Stimulated activated CD4-positive, alpha-beta T cell treated with anti-CD3 and anti-CD28 coated beads, Interleukin-1b, Interleukin-23, amount 100 ng/mL, for 1 hour (primary cell): ENCODE measurements at places on chromosomes 7 and 10.

DNA sequence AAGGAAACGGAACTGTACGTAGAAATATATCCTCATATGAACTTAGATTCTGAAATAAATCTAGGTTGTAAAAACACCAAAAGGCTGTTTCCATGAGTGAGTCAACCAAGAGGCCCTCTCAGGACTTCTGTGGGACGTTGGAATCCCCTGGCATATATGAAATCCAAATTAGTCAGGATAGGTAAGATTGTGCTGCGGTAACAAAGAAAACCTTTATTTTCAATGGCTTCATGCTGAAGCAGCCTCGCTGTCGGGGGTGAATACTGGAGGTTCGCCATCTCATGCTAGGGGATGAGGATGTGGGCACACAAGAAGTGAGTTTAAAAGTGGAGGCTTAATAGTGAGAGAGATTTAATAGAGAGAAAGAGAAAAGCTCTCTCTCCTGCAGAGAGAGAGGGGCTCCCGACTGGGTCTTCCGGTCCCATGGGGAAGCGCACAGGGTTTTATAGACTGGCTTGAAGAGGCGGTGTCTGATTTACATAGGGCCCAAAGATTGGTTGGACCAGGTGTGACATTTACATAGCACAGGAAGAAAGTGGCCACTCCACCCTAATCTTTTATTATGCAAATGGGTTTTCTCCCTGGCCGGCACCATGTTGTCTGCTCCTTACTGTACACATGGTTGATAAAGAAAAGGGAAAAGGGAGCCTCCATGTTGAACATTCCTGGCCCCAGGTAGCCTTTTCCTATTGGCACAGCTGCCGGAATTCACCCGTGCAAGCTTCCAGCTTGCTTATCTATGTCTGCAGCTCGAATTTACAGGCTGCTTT, 52.3 kb upstream of the SEPHS1 start:
- no peak for DNase-seq

DNA sequence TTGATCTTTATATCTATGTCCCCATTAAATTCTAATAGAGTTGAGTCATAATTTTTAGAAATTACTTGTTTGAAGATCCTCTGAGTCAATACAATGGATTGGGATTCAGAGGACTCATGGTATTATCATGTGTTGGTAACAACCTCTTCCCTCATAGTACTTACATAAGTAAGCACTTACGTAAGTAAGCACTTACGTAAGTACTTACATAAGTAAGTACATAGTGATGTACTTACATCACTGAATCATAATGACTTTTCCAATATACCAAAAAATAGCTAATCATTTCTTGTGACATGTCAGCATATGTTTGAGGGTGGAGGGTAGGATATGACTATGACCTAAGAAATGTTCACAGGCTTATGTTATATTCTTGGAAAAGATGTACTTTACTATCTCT, 740.5 kb downstream of the SORCS1 start:
- DNase-seq, result no peak

GRCh38 chr10:31000867-31001266, 30.8 kb downstream of the ZNF438 start:
- DNase-seq, result no peak

DNA sequence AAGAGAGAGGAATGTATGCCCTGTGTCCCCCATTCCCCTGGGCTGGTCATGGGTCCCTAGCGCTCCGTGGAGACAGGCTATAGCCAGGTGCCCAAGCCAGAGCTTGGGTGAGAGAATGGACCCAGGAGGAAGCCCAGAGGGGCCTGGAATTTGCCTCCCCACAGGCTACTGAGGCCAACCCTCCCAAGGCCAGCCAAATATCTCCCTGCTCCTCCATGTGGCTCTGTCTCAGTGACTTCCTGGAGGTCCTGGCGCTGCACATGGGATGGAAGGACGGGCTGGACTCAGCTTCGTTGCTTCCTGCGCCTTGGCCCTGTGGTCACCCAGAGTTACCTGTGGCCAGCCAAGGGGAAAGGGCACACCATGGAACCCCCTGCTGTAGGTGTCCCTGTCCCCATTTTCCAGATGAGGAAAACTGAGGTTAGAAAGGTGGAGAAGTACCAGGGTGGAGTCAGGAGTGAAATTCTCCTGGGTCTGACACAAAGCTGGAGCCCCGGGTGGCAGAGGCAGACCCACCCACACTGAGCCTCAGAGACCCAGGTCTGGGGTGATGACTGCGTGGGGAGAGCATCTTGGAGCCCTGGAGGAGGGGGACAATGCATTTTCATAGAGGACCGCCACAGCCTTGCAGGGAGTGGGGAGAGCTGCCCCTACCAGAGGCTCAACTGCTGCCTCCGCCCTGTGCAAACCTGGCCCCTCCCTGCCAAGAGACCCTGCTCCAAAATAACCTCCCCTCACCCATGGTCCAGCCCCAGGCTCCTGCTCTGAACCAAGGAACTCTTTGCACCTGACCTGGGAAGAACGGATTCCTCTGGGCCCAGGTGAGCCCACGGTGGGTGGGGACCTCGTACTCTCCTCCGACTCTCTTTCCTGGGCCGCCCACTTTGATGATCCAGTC, 42.6 kb downstream of the TMEM270 start:
- no peak for DNase-seq

GRCh38 chr7:80611779-80612178, 26.7 kb upstream of the CD36 start:
- DNase-seq, result no peak

- DNase-seq, result no peak
Observed at GRCh38 chr7:158941821-158942605, 85.7 kb downstream of the DYNC2I1 start.

DNA sequence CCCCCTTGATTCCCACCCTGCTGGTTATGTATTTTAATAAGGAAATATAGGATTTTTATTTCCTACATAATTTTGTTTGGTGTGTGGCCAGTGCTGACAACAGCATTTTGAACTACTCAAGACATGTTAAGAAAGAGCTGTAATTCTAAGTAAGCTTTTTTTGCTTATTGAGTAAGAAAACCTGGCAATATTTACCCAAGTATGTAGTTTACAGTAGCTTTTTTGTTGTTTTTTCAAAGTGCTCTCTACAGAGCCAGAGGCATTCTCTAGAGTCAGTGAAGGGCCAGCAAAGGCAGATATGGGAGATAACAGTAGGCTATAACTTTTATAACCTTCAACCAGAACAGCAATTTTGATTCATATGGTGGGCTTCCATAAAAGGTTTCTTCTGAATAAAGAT, 63.2 kb upstream of the TMEM168 start:
- DNase-seq, result no peak

- no peak for DNase-seq
Observed at GRCh38 chr10:69409968-69410367, 6.8 kb downstream of the TACR2 start.

GRCh38 chr10:96968682-96969423, 136.8 kb downstream of the LCOR start:
- no peak for DNase-seq

GRCh38 chr7:1229202-1229947, 3.3 kb upstream of the UNCX start:
- DNase-seq, result no peak

GRCh38 chr7:149529136-149529718, 31.6 kb upstream of the ZNF746 start:
- no peak for DNase-seq

DNA sequence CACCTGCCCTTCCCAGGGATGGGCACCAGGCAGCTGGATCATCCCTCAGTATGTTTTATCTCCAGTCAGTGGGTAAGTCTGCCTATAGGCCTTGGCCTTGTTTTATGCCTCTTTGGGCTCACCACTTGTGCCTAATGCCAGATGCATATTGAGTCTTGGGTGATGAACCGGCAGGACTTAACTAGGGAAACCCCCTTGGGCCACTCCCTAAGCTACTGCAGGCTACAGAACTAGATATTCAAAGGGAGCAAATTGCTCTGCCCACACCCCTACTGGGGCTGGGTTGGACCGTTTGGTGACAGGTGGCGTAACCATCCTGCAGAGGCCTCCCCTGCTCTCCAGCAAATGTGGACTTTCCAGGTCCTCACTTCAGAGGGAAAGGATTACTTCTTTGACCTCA, 115.7 kb upstream of the GDF10 start:
- no peak for DNase-seq

DNA sequence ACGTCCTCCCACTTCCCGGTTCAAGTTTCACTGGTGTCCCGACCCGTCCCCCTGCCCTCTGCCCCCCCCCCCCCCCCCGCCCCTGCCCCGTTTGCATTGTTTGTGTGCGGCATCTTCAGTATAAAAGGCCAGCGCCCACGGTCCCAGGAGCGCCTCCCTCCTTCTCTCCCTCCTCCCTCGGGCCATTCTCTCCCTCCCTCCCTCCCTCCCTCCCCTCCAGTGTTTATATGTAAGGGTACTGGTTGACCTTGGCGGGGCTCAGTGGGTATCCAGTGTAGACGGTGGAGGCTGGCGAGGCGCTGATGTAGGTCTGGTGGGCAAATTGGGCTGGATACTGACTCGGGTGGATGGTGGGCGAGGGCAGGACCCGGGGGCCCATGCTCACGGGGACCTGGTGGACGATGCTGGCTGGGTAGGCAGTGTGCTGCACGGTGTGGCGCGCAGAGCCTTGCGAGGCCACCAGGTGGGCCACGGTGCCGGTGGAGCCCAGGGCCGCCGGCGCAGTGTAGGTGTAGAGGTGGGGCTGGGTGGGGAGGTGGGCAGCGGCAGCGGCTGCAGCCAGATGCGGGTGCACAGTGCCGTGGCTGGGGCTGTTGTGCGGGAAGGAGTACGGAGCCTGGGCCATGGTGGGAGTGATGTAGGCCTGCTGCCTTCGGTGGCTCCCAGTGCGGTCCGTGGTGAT, 49.4 kb downstream of the CLEC2L start:
- DNase-seq, result no peak

GRCh38 chr7:92781117-92781720, 55.2 kb downstream of the CDK6 start:
- DNase-seq, result no peak

- DNase-seq, result no peak
Observed at GRCh38 chr10:4902571-4903011, 60.6 kb upstream of the AKR1C1 start.

DNA sequence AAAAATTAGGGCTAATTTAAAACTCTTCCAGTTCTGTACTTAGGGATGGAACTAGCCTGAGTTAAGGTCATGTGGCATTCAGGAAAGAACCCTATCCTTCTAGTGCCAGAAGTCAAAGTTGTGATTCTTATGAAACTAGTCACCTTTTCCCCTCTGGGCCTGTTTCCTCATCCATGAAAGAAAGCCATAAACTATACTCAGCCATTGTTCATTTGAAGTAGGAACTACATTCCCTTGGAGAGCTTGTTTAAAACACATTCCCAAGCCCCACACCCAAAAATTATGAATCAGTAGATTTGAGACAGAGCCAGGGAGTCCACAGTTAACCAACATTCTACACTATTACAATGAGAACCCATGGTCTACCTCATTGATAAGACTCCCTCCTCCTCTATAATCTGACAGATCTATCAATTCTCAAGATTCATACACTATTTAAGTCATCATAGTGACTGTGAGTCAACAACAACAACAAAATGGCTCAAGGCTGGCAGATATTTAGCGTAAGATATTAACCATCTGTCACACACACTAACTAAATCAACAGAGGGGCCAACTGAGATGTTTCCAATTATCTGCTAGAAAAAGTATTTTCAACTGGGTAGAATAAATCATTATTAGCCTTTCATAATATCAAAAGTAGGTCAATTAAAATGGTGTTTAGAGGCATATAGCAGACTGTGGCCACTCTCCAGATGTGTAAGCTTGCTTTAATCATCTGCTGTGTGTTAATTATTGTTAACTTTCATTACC, 102.3 kb downstream of the SLC25A13 start:
- no peak for DNase-seq

- DNase-seq, result no peak
Observed at GRCh38 chr7:117092785-117093184, 139.5 kb downstream of the ST7 start.

- DNase-seq, result no peak
Observed at GRCh38 chr7:69982197-69982596, 383.9 kb downstream of the AUTS2 start.

DNA sequence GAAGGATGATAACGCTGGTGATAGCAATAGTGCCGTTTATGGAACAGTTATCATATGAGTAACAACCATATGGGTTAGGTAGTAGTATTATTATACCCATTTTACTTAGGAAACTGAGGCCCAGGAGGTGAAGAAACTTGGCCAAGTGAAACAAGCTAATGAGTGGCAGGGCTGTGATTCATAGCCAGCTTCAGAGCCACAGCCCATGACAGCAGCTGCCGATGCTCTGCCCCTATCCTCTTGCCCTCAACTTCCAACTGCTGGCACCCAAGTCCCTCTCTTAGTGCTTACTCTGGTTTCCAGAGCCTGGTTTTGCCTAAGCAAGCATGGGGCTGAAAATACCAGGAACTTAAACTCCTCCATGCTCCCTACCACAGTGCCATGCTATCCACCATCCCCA, 12.3 kb downstream of the SH3PXD2A start:
- DNase-seq, result no peak

GRCh38 chr7:117505238-117505637, 25.4 kb downstream of the CFTR start:
- DNase-seq, result no peak

GRCh38 chr10:122587098-122587760, 26.7 kb downstream of the DMBT1 start:
- DNase-seq, result no peak

DNA sequence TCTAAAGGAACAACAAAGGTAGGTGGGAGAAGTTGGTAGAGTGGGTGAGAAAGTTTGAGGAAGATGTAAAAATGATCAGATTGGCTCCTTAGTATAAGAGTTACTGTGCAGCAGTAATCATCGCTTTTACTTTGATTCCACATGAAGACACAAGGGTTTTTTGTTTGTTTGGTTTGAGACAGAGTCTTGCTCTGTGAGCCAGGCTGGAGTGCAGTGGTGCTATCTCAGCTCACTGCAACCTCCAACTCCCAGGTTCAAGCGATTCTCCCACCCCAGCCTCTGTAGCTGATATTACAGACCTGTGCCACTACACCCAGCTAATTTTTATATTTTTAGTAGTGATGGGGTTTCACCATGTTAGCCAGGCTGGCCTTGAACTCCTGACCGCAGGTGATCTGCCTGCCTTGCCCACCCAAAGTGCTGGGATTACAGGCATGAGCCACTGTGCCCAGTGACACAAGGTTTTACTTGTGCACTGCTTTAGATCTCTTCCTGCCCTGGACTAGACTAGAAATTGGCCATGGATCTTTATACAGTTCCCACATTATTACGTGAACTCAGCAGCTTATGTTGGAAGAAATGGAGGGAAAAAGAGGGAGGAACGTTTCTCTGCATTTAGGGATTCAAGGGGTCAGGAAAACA, 10.7 kb downstream of the LUC7L2 start:
- no peak for DNase-seq

DNA sequence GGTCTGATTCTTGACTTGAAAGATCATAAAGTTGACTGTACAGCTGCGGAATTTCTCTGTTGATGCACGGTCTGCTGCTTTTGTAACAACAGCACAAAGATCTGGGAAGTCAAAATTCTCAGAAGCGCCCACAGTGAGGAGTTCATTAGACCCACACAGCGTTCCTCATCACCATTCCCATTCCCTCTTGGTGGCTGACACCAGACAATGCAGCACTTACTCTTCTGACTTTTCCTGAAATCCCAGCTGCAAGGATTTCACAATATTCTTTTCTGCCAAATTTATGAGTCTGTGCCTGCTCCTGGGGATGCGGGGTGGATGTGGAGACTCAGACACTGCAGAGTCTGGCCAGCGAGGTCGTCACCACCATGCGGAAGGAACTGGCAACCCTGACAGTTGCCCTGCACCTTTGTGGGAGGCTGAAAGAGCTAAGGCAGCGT, 233.9 kb downstream of the FANK1 start:
- no peak for DNase-seq

- DNase-seq, result no peak
Observed at GRCh38 chr10:60965696-60966095, 21.7 kb upstream of the RHOBTB1 start.

- no peak for DNase-seq
Observed at GRCh38 chr7:92834507-92835260, 1.7 kb downstream of the CDK6 start.

GRCh38 chr7:50349963-50350944, 45.7 kb downstream of the IKZF1 start:
- DNase-seq, result no peak
